ENCODE measurements at places on chromosomes 3 and 15.

- no peak for DNase-seq
These were observed 932 bp upstream of the VPS8 start for GRCh38 chr3:184811034-184811433.

DNA sequence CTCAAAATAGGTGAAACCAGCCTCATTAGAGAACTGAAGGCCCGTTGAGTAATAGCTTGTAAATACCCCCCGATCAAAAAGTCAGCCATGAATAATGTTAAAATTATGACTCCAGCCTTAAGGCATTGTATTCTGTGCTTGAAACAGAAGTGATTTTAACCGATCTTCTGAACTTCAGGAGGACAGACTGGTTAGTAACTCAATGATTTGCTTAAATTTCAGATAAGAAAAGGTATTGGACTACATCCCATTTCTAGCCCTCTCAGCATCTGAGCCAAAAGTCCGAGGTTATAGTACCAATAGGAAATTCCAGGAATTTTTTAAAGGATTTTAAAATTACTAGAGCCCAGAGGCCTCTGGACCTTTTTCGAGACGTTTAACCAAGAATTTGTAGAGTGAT, 67.7 kb upstream of the FGF12 start:
- no peak for DNase-seq

- no peak for DNase-seq
These were observed 145.4 kb downstream of the RAB11A start for GRCh38 chr15:66014635-66015182.

DNA sequence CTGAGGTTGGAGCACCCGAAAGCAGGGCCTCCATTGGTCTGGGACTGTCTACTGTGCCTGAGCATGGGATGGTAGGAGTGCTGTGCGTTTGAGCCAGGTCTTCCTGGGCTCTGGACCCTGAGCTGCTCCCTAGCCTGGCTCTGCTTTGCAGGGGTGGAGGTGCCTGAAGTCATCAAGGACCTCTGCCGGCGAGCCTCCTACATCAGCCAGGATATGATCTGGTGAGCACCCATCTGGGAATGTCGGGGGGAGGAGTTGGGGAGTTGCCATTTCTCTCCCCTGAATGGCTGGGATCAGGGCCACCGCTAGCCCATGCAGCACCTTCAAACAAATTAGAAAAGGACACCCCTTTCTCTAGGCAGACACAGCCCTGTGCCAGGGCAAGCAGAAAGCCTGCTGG, 20.7 kb downstream of the DUOX1 start:
- DNase-seq = no peak
